NCI-H1105 treated with DMSO at 0.1 percent for 48 hours (cell line): ENCODE measurements at places on chromosomes 2 and 18.

DNA sequence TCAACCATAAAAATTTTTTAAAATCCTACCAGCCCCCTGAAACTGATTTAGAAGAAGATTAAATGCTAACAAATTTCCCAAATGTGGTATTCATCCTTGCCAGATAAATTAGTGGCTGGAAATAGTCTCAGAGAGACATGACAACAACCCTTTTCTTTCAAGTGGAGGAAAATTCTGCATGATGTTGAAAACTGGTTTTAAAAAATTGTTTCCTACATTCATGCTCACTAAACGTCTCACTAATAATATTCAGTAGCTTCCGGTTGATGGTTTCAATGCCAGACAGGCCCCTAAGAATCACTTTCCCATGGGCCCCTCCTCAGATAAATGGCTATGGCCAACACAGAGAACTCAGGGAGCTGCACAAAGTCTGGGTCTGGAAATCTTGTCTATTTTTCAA lies 43.2 kb downstream of the NCKAP5 start:
- no peak for DNase-seq

- no peak for DNase-seq
Measured at GRCh38 chr2:108171657-108172056, 68.1 kb upstream of the SULT1C3 start.

DNA sequence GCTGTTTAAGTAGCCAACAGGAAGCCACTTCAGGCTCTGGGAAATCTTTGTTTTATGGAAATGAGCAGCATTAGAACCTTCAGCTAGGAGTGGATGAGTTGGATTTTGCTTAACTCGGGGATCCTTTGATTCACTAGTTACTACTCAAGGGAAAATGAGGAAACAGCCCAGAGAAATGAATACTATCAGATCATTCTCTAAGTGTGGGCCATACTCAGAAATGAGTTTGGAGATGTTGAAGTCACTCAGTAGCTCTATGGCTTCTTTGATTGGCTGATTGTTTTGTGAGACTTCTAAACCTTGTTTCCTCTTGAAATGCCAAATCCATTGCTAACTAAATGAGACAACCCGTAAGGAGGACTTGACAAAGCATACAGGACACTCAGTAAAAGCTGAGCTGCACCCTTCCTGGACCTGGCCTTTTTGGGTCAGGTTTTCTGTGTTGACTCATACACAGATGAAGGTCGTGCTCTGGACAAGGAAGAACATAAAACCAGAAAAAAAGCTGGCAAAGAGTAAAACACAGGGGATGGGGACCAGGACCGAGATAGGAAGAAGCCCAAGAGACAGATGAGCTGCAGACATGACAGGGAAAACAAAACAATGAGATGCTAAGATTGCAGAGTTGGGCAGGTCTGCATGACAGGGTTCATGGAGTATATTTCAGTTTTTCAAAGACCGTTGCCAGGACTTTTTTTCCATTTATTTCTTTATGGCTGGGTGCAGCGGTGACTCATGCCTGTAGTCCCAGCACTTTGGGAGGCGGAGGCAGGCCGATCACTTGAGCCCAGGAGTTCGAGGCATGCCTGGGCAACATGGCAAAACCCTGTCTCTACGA lies 41.6 kb downstream of the INO80C start:
- DNase-seq: no peak

- DNase-seq: no peak
Measured at GRCh38 chr2:39304729-39305128, 61.0 kb upstream of the CDKL4 start.

DNA sequence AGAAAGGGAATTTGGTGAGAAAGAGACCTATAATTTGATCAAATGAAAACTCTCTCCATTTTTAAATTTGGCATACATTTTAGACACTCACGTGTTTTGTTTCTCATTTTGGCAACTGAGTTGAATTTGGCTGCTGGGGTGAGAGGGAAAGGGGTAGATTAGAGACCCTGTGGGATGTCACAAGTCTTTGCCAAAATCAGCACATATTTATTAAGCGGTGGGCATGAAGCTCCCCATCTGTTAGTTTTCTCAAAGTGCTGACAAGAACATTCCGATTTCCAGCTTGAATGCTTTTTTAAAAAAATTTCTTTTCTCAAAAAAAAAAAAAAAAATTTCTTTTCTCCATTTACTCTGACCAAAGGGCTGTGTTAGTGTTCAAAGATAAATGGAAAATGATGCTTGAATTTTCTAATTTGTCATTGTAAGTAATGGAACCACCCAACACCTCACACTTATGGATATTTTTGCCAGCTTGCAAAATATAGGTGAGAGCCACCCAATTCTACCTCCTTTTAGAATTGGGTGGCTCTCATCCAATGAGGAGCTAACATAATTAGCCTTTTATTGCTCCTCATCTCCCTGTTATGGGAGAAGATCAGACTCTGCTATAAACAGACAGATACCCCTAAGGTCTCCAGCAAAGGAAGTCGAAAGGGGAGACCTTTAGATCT lies 222.9 kb upstream of the FN1 start:
- no peak for DNase-seq

- no peak for DNase-seq
Measured at GRCh38 chr18:41482501-41482900, 472.5 kb upstream of the PIK3C3 start.

- DNase-seq: no peak
Measured at GRCh38 chr2:141068053-141068682, 1062.6 kb downstream of the LRP1B start.

GRCh38 chr2:109457366-109457765 lies 156.4 kb downstream of the SEPTIN10 start:
- no peak for DNase-seq

GRCh38 chr2:132911726-132912724 lies 242.0 kb upstream of the LYPD1 start:
- no peak for DNase-seq

DNA sequence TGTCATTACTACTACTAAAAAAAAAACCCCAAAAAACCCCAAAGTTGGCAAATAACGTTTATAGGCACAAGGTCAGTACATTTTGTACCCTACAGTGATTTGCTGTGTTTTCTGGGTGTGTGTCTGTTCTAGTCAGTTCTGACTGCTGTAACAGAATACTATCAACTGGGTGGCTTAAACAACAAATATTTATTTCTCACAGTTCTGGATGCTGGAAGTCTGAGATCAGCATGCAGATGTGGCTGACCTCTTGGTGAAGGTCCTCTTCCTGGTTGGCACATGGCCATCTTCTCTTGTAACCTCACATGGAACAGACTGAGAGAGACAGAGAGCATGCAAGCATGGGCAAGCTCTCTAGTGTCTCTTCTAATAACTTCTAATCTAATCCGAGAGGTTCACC lies 103.1 kb downstream of the CERS6 start:
- DNase-seq: no peak

- DNase-seq: no peak
Measured at GRCh38 chr2:173831312-173832229, 133.6 kb downstream of the SP3 start.

DNA sequence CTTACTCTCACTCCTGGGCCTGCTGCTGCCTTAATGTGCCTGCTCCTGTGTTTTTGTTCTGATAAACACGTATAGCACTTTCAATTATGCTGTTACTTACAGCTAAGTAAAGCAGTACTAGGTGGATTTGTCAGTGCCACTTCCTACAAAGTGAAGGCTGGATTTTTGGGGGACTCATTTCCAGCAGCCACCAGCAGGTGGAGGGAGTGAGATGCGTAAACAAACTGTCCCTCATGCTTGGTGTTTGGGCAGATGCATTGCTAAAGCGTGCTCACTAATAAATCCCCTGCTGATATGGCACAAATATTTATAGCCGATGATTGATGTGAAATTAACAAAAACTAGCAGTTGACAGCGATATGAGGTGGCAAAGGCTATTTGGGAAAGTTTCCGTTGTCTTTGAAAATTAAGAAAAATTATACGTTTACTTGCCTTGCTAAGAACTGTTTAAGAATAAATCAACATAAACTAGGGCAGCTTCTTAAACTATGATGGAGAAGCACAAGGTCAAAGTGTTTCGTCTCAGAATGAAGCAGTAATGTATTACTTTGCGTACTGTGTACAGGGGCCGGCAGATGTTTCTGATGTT lies 101.7 kb downstream of the AGAP1 start:
- peak; percentile 70 for DNase-seq

GRCh38 chr2:200786826-200787225 lies 24.9 kb upstream of the BZW1 start:
- DNase-seq: no peak

DNA sequence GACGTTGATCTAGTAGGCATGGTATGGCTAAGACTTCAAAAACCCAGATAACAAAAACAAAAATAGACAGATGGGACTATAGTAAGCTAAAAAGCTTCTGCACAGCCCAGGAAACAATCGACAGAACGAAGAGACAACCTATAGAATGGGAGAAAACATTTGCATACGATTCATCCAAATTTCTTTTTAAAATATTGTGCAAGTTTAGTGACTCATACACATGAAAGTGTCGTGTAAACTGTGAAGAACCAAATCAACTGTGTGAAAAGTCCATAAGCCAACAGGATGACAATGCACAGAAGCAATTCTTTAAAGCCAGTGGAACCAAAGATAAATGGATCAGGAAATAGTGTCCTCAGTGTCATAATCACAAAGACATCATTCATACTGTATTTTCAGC lies 671.1 kb downstream of the RNF144A start:
- DNase-seq: no peak

- DNase-seq: no peak
Measured at GRCh38 chr18:493986-494983, 6.2 kb downstream of the COLEC12 start.
